ENCODE measurements at places on chromosomes 7 and 10. TPM values are rescaled to one million over a fixed set of nuclear protein-coding genes. Genes with fewer than 3 reads are reported as not detected.

GRK5 gene
- polyA plus RNA-seq, result 3.3 TPM

VPS41 gene
- 72.6 TPM for polyA plus RNA-seq

- no peak for DNase-seq
These were observed 260.8 kb downstream of the DNAJB6 start for GRCh38 chr7:157597562-157597961.

GRCh38 chr10:117312430-117312829, 62.8 kb downstream of the PDZD8 start:
- no peak for DNase-seq

MRLN gene
- polyA plus RNA-seq, result not detected

DNA sequence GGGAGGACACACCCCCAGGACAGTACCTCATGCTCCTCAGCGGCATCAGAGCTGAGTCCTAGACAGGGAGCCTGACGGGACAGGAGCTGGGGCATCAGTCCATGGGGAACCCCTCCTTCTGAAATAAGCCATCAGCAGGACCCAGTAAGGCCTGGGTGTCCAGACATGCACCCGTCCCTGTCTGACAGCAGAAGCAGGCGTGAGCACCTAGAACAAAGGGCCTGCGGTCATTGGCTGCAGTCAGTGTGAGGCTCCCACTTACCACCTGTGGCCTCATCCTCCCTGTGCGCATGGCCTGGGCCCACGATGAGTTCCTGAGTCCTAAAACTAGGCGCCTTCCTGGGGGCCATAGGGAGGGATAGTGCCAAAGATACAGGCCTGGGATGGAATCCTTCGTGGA, 484.7 kb downstream of the PTPRN2 start:
- no peak for DNase-seq

DNA sequence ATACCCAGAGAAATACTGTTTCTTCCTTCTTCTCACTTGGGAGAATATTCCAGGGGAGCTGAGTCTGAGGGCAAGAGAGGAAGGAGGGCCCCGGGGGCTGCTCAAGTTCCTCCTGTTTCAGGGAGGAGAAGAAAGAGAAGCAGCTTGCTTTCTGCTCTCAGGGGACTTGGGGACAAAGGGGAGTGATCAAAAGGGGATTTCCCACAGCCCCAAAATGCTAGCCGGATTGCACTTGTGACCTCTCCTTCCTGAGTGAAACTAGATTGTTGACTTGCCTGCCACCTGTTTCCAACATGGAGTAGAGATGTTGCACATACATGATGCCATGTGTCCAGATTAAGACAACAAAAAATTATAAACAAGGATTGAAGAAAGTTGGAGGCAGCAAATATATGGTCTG, 28.7 kb upstream of the PDCD4 start:
- DNase-seq, result peak; percentile 31

IGFBP1 gene
- not detected for polyA plus RNA-seq

DNA sequence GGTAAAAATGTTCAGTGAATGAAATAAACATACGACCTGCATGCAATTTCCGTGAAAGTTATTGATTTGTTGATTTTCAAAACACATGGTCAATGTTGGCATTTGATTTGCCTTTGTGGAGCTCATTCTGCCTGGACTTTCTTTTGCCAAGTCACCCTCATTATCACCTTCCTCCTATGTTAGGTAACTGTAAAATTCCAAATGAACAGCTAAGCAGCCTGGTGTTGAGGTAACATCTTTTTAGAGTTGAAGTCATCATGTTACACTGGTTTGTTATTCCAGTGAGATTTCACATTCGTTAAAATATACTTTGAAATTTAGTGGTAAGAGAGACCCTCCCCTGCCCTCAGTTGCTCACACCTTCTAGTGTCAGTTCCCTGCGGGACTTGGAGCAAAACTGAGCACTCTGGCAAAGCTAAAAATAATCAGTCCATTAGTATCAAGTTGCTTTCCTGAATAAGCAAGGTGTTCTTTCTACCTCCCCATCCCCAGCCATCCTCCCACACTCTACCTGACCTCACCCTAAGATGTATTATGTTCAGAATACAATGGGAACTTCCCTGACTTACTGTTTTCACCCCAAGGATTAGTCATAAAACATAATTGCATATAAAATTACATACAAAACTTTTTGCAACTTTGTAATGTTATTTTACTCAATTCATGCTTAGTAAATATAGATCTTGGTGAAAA, 283.3 kb upstream of the SEMA3A start:
- DNase-seq, result no peak

DNA sequence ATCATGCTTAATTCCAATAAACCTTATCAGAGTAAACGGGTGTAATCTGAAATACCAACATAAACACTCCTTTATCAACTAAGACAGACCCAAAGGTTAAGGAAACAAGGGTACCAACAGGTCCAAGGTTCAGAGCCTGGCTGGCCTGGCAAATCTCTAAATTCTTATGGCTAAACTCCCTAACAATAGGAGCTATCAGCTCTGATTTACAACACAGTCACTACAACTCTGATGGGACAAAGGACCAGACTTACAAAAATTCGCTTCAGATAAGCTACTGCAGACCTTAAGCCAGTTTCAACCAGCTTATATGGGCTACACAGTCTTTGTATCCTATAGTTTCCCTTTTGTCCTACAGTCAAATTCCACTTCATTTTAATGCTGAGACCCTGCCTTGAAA, 381.9 kb downstream of the ZWINT start:
- DNase-seq, result no peak

DNA sequence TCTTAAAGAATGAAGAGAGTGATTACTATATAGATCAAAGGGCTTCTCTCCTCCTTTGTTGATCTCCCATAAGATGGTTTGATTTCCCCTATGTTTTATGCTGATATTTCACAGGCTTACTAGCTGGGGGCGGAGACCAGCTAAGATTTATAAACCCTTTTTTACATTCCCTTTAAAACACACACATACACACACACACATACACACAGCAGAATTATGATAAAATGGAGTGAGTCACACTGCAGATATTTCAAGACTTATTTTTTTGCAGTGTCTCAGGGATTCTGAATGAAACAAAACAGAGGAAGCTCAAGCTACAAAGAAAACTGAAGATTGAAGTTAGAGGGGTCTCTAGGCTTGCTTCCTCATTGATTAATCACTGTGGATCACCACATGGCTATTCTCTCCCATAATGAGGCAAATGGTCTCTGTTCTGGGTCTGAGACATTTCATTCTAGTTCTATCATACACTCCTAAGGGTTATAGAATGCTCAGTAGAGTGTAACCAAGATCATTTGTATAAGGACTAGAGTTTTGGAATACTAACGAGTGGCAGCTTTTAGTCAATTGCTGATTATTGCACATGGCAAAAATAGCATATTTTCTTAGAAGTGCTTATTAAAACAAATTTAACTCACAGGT, 18.6 kb downstream of the INA start:
- no peak for DNase-seq

- no peak for DNase-seq
These were observed 1.8 kb downstream of the KIAA1549 start for GRCh38 chr7:138979226-138979979.

MSMB gene
- polyA plus RNA-seq, result not detected

GRCh38 chr10:9508606-9509005, 1454.1 kb downstream of the GATA3 start:
- no peak for DNase-seq

- no peak for DNase-seq
These were observed 670 bp upstream of the AGK start for GRCh38 chr7:141550386-141551093.

Measured in immature natural killer cell (primary cell).